Activated CD8-positive, alpha-beta memory T cell treated with anti-CD3 and anti-CD28 coated beads for 1 hour (primary cell): ENCODE measurements at places on chromosomes 1 and 21.
A peak's percentile ranks its signal among the peaks of the same experiment; 100 is the strongest.

- DNase-seq, result no peak
Measured at GRCh38 chr1:163544441-163544840, 222.7 kb downstream of the NUF2 start.

- no peak for DNase-seq
Measured at GRCh38 chr1:94327001-94327690, 89.8 kb upstream of the ARHGAP29 start.

DNA sequence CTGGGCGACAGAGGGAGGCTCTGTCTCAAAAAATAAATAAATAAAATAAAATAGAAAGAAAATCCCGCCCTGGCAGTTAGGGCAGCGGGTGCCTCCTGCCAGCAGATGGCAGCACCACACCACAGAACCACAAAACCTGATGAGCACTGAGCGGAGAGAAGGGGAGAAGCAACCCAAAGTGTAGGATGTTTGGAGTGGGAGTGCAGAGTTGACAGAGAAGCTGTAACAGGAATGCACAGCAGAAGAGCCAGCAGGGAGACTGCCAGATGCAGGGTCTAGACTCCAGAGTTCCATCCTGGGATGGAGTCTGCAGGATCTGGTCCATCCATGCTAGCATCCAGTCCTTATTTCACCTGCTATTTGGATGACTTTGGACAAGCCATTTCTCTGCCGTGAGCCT lies 29.7 kb upstream of the KIRREL1 start:
- DNase-seq, result peak; percentile 3

DNA sequence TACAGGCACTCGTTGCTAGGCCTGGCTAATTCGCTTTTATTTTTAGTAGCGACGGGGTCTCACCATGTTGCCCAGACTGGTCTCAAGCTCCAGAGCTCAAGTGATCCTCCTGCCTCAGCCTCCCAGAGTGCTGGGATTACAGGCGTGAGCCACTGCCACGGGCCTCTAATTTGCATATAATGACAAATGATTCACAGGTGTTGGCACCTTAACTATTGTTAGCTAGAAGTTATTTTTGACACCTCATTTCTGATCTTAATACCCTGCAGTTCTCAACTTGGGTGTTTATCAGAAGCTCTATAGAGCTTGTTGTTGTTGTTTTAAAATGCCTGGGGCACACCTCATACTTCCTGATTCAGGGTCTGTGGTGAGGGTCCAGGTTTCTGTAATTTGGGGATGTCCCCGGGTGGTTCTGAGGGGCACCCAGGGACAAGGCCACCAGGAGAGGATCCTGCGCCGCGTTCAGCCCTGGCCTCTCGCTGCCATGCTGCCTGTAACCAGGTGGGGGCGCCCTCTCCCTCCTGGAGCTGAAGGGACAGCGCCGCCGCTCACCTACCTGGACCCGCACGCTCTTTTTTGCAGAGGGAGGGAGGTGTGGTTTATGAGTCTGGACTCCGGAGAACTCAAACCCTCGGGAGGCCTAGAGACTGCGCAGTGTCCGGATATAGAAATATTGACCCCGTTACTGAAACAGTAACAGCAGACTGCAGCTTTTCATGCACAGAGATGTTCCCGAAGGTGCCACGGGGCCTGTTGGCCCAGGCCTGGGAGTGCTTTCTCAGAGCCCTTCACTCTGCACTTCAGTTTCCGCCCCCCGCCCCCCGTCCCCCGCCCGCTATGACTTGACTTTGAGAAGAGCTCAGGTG lies 23.0 kb upstream of the NEK2 start:
- peak; percentile 57 for DNase-seq

GRCh38 chr1:27325286-27325685 lies 3.3 kb downstream of the TMEM222 start:
- no peak for DNase-seq

DNA sequence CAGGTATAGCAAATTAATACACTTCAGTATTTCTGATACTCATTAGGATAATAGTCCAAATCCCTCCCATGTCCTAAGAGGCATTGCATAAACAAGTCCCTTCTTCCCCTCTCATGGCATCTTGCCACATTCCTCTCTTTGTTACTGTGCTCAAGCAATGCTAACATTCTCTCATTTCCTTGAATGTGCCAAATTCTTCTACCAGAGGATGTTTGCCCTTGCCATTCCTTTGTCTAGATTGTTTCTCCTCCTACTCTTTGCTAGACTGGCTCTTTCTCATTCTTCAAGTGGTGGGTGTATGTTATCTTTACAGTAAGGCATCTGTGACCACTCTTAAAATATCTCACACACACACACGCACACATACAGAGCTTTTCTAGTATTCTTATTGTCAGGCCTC lies 621.0 kb upstream of the CXADR start:
- DNase-seq, result no peak
